T-helper 1 cell (primary cell): ENCODE measurements at places on chromosomes 5 and 9.

GRCh38 chr9:79762070-79762469 lies 190.3 kb downstream of the TLE4 start:
- no peak for DNase-seq

GRCh38 chr5:78065663-78066062 lies 228.8 kb downstream of the AP3B1 start:
- no peak for DNase-seq

DNA sequence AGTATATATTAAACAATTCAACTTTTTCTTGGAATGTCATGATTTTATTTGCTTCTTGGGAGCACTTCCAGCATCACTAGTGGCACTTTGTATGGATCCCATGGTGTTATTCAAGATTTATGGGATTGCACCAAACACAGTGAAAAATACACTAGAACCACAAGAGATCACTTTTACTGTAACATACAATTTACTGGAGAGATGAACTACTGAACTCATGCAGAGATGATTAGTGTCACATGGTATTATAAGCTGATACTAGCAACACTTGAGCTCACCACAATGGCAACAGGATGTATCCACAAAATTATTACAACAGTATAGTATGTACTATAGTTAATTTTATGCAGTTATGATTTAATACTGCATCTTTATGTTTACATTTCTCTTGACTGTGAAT lies 16.3 kb upstream of the SLC36A2 start:
- DNase-seq = no peak

DNA sequence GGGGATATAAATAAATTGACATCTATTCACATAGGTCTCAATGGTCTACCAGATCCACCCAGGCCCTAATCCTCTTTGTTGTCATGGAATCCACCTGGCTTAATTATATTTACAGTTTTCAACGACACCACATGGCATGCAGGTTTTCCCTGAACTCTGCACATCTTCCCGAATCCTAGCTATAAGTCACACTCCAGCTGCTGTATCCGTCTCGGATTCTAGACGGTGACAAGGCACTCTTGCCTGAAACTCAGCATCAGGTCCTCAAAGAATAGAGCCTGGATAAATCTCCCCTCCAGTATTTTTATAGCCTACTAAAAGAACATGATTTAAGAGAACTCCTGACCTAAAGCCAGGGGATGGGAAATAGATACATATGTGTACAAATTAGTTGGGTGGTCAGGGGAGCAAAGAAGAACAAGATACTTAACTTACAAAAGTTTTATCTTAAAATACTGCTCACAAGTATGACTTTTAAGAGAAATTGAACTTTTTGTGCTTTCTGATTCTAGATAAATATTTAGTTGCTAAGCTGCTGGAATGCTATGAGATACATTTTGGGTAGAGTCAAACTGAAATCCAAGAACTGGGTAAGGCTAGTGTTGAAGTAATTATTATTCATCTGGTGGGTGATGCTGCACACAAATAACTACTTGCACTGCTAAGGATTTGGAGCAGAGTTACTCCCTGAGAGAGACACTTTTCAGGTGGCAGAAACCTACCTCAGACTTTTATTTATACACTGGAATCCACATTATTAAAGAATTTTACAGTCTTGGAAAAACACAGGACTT lies 187.3 kb downstream of the EFNA5 start:
- no peak for DNase-seq

GRCh38 chr9:93451849-93452709 lies 594 bp downstream of the FAM120A start:
- peak; percentile 32 for DNase-seq

DNA sequence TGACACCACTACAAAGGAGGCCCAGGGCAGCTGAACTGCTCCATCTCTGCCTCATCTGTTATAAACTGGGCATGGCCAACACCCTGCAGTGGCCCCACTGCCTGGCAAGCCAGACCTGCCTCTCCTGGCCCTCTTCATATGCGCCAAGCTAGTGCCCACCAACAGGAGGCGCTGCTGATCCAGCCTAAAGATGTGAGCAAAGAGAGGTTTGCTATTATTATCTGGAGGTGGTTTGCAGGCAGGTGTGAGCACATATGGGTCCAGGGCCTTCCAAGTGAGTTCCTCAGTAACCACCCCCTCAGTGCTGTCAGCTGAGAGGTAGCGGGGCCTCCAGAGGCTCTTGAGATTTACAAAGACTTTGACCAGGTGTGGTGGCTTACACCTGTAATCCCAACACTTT lies 232.2 kb downstream of the SYK start:
- peak; percentile 30 for DNase-seq
